ENCODE measurements at places on chromosomes 3 and 15. TPM values are rescaled to one million over a fixed set of nuclear protein-coding genes. Genes with fewer than 3 reads are reported as not detected.

GRCh38 chr3:43874290-43874689 is 183.6 kb downstream of the ABHD5 start:
- H3K4me1 ChIP-seq, result no peaks in the 10 kb centered on the region
- H3K27me3 ChIP-seq, result no peaks in the 10 kb centered on the region
- H3K4me3 ChIP-seq, result no peak overlapping the region
- H3K36me3 ChIP-seq, result no peaks in the 10 kb centered on the region

RASL12 gene
- 0.69 TPM for total RNA-seq

- peak; percentile 66 for DNase-seq
- H3K27ac ChIP-seq, result no peak overlapping the region
- no peak overlapping the region for H3K4me3 ChIP-seq
- no peaks in the 10 kb centered on the region for H3K4me1 ChIP-seq
Measured at GRCh38 chr3:64030741-64031140, 7.4 kb upstream of the PSMD6 start.

AADACL2 gene
- total RNA-seq, result not detected

- no peak for DNase-seq
- no peaks in the 10 kb centered on the region for H3K27me3 ChIP-seq
- no peak overlapping the region for H3K4me3 ChIP-seq
- H3K27ac ChIP-seq, result no peak overlapping the region
- H3K36me3 ChIP-seq, result no peaks in the 10 kb centered on the region
Measured at GRCh38 chr3:73656241-73656890, 31.6 kb upstream of the PDZRN3 start.

DNA sequence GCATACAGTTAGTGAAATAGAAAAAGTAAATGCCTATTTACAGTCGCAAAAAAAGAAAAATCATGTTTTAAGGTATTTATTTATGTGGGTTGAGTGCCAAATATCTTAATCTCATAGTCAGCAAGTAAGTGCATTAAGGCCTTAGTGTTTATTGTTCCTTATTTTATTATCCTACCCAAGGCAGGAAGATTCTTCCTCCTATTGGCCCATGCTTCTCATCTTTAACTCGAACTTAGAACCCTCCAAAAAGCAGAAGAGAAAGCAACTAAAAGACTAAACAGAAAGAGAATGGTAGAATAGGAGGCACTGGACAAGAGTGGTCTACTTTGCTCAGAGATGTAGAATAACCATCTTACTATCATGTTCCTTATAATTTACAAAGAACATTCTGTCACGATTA is 7.5 kb downstream of the RFX7 start:
- no peak overlapping the region for H3K4me3 ChIP-seq
- no peaks in the 10 kb centered on the region for H3K27me3 ChIP-seq
- H3K27ac ChIP-seq, result no peak overlapping the region
- no peaks in the 10 kb centered on the region for H3K36me3 ChIP-seq
- no peak for DNase-seq

C2CD4B gene
- 0.70 TPM for total RNA-seq

CCR3 gene
- not detected for total RNA-seq

DNA sequence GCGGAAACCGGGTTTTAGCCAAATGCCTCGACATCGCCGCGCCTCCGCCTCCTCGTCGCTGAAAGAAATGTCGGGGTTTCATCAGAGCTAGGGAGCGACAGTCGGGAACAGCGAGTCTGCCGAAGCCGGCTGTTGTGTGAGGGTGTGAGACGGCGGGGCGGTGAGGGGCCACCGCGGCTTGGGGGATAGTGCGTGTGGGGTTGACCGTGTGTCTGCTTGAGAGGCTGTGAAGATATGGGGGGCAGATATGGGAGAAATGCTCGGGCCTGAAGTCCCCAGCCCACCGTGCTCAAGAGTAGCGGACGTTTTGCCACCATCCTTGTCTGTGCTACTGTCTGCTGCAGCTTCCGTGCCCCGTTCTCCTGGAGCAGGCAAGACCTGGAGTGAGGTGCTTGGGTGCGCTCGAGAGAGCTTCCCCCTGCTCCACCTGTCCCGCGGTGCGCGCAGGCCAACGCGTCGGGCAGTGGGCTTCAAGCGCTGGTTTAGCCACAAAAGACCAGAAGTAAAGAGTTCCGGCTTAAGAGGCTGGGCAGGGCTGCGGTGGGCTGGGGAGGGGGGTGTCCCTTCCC is 716 bp upstream of the ISLR2 start:
- H3K27me3 ChIP-seq, result peaks cover 55% of the 10 kb centered on the region

CFAP100 gene
- not detected for total RNA-seq

- no peak overlapping the region for H3K4me3 ChIP-seq
- DNase-seq, result no peak
- no peaks in the 10 kb centered on the region for H3K4me1 ChIP-seq
- H3K36me3 ChIP-seq, result no peaks in the 10 kb centered on the region
- H3K27me3 ChIP-seq, result peaks cover 9% of the 10 kb centered on the region
- H3K27ac ChIP-seq, result no peak overlapping the region
Measured at GRCh38 chr3:127438371-127438770, 150.5 kb upstream of the PRR20G start.

GRCh38 chr15:23857028-23857641 is 170.0 kb upstream of the NDN start:
- H3K4me1 ChIP-seq, result no peaks in the 10 kb centered on the region
- no peaks in the 10 kb centered on the region for H3K27me3 ChIP-seq
- H3K27ac ChIP-seq, result no peak overlapping the region

CRABP1 gene
- 57.1 TPM for total RNA-seq

Data from A673 (cell line).